Epithelial cell of proximal tubule (primary cell): ENCODE measurements at places on chromosomes 7 and 10.
A peak's percentile ranks its signal among the peaks of the same experiment; 100 is the strongest.

DNA sequence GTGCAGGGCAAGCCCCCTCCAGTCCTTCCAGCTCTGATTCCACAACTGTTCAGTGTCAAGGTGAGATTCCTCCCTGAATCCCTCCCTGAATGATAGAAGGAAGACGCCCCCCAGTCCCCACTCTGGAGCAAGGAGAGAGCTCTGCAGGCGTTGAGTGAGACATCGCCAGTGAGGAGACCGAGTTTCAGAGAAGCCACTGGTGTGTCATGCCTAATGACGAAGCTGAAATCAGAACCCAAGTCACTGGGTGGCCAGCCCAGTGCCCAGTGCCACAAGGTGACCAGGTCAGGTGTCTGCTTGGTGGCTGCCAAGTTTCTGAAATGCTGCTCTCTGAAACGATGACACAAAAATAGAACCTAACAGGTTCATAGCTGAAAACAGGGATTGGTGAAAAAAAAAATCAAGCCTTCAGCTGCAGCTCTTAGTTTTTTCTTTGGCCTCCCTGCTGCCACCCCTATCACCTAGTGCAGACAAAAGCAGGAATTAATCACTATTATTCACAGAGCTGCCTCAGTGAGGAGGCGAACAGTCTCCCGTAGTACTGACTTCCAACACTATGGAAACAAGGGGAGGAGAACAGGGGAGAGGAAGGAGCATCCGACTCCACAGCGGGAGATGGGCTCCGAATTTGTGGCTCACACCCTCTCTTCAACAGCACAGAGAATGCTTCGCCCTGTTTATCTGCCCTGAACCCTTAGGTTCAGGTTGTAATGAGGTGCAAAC is 153.5 kb downstream of the ARHGAP12 start:
- DNase-seq, result no peak

DNA sequence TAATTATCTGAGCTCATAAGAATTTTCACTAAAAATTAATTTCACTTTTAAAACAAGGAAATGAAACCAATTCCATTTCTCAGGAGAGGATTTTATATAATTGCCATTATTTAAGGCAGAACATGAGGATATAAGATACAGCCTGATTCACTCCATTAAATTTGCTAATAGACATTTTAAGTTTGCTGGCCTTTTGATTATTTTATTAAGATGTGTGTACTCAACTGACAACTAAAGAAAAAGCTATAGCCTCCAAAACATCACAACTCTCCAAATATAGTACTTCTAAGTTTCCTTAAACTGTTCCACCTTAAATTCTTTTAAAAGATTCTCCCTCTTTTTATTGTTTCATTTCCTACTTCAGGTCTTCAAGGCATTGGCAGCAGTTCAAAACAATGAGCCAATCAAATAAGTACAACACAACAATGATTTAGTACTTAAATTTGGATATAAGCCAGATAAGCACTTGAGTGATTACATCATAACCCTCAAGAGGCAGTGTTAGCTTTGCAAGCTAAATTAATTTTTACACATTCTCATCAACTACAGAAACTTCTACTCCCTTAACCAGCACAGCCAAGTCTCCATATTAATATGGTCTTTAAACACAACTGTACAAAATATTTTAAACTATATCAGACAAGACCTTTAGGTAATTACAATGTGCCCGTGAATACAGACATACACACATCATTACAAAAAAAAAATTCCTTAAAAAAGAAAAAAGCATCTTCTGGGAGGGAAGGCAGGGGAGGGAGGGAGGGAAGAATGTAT is 121.8 kb downstream of the KMT2C start:
- DNase-seq, result peak; percentile 90

GRCh38 chr7:155294511-155294778 is 3.2 kb upstream of the INSIG1 start:
- no peak for DNase-seq

DNA sequence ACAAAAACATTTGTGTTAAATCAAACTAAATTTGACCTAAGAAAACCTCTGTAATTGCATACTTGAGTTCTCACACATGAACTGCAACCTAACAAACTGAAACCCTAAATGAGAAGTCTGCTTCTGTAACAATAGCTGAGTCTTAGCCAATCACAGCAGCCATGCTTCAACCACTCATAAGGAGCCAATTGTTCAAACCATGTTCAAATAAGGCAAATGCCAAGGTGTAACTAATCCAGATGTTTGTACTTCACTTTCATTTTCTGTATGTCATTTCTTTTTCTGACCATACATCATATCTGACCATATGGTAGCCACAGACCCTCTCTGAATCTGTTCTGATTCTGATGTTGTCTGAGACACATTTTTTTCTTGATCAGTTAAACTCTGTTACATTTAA is 47.5 kb upstream of the ANTXRL start:
- no peak for DNase-seq

- no peak for DNase-seq
These were observed 10.3 kb downstream of the CDHR1 start for GRCh38 chr10:84204610-84205009.

- no peak for DNase-seq
These were observed 35.2 kb upstream of the HECW1 start for GRCh38 chr7:43077285-43077684.
